Right lobe of liver (tissue), 6 donors: ENCODE measurements at places on chromosomes 12 and 14. TPM values are rescaled to one million over a fixed set of nuclear protein-coding genes. Genes with fewer than 3 reads are reported as not detected.

GRCh38 chr12:27572486-27573255, 48.7 kb downstream of the PPFIBP1 start:
- H3K27me3 ChIP-seq: no peaks in the 10 kb centered on the region
- no peaks in the 10 kb centered on the region for H3K4me1 ChIP-seq
- H3K27ac ChIP-seq: peak overlapping the region; percentile 37
- no peak for DNase-seq

GRCh38 chr14:105012171-105012985, 8.5 kb downstream of the CDCA4 start:
- no peaks in the 10 kb centered on the region for H3K36me3 ChIP-seq
- no peaks in the 10 kb centered on the region for H3K27me3 ChIP-seq
- no peak for DNase-seq
- H3K4me3 ChIP-seq: no peak overlapping the region
- no peaks in the 10 kb centered on the region for H3K4me1 ChIP-seq

DNA sequence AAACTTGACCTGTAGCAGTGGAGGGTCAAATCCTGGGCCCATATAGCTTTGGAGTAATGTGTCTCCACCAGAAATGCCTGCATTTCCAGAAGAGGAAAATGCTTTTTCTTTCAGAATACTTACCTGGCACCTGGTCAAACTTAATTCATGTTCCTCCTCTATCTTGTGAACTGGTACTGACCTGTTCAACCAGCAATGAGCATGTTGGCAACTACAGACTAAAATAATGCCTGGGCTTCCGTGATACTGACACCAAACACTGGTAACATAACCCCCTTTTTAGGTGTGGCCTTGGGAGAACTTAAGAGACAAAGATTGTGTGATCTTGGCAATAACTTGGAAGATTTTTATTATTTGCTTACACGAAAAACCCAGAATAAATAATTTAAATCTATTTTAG, 23.8 kb upstream of the MGST1 start:
- no peaks in the 10 kb centered on the region for H3K4me1 ChIP-seq

DNA sequence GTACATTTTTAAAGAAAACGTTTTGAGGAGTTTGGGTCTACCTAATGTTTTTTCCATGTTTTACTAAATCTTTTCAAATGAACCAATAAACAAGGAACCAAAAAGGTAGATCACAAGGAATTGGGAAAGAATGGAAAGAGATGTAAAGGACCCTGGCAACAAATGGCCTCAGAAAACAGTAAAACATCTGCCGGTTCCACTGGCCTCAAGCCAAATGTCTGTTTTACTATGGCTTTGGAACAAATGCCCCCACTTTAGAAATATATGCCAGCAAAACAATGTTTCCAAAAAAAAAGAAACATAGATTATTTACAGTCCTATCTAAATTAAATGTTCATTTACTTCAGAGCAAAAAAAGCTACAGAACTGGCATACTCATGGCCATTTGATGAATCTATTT, 3.0 kb downstream of the TRMT5 start:
- H3K27me3 ChIP-seq: no peaks in the 10 kb centered on the region
- H3K4me3 ChIP-seq: no peak overlapping the region
- H3K4me1 ChIP-seq: no peaks in the 10 kb centered on the region
- no peak for DNase-seq
- no peaks in the 10 kb centered on the region for H3K36me3 ChIP-seq

GRCh38 chr14:81946834-81947798, 413.5 kb upstream of the SEL1L start:
- H3K4me1 ChIP-seq: no peaks in the 10 kb centered on the region
- no peaks in the 10 kb centered on the region for H3K36me3 ChIP-seq
- DNase-seq: no peak
- no peaks in the 10 kb centered on the region for H3K27me3 ChIP-seq

DNA sequence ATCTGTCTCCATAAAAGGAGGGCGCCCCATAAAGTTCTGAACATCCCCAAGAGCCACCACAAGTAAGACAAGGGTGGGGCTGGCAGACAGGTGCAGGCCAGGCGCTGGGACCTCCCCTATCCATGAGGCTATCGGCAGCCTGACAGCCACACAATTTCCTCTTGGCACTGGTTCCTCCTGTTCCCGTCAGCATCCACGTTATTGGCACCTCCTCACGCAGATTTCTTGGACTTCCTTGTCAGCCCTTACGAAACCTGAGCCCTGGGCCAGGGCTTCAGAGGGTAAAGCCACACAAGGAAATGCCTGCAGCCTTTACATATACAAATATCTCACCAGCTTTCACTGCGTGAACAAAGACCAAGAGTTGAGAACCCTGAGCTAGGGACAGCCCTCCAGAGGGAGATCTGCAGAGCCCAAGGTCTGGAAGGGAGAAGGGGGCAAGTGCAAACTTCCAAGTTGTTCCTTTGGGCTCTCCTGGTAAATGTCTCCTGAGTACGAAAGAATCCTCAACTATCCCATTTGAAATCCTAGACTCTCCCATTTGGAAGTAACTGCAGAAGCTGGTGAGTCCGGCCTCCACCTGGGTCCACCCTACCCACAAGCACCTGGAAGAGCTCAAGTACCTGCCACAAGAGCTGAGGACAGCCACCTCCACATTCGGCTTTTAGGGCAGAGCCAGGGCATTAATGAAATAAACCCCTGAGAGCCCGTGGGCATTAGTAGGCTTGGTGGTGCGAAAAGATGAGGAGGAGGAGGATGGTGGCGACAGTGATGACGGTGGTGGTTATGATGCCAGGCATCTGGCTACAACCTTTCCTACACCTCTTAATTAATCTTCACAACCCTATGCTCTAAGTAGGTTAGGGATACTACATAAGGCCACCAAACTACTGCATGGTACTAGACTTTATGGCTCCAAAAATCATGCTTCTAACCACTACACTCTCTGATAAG, 5.5 kb upstream of the TC2N start:
- H3K27me3 ChIP-seq: no peaks in the 10 kb centered on the region
- H3K4me1 ChIP-seq: peaks cover 52% of the 10 kb centered on the region
- peak; percentile 55 for DNase-seq
- no peaks in the 10 kb centered on the region for H3K36me3 ChIP-seq
- peak overlapping the region; percentile 47 for H3K27ac ChIP-seq

DNA sequence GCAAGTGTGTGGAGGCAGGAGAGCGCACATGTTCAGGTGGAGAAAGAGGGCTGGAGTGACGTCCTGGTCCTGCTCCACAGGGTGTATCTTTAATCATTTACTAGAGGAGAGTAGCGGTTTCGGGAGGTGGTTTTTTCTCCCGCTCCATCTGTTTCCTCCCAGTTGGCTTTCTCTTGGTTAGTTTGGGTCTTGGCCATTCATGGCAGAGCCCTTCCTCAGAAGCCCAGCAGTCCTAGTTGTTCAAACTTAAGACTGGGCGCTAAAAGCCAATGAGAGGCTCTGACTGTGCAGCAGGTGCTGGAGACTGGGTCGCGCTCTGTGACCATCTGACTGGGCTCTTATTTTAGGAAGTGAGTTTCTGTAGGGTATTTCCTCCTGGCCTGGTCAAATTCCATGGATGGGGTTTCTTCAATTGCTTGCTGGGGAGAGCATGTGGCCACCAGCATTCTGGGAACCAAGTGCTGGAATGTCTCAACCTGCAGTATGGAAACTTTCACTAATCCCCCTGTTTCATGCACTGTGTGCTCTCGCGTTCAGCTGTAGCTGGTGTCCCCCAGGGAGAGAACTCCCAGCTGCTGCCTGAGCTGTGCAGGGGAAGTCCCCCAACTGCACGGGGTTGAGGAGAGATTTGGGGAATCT, 27.4 kb upstream of the TSPAN9 start:
- no peak overlapping the region for H3K27ac ChIP-seq
- H3K4me3 ChIP-seq: no peak overlapping the region
- no peaks in the 10 kb centered on the region for H3K36me3 ChIP-seq
- no peaks in the 10 kb centered on the region for H3K27me3 ChIP-seq
- no peak for DNase-seq

GRCh38 chr12:26062566-26062965, 62.3 kb downstream of the BHLHE41 start:
- DNase-seq: no peak
- H3K36me3 ChIP-seq: no peaks in the 10 kb centered on the region
- H3K27ac ChIP-seq: no peak overlapping the region

GRCh38 chr12:114119316-114119715, 153.2 kb upstream of the RBM19 start:
- no peak overlapping the region for H3K4me3 ChIP-seq
- H3K36me3 ChIP-seq: no peaks in the 10 kb centered on the region
- no peaks in the 10 kb centered on the region for H3K27me3 ChIP-seq
- H3K4me1 ChIP-seq: no peaks in the 10 kb centered on the region

RNASE2 gene
- total RNA-seq: not detected

PLEKHG7 gene
- 0.23 TPM for total RNA-seq

DCN gene
- total RNA-seq: 235 TPM
